ENCODE measurements at places on chromosomes 7 and 10.

DNA sequence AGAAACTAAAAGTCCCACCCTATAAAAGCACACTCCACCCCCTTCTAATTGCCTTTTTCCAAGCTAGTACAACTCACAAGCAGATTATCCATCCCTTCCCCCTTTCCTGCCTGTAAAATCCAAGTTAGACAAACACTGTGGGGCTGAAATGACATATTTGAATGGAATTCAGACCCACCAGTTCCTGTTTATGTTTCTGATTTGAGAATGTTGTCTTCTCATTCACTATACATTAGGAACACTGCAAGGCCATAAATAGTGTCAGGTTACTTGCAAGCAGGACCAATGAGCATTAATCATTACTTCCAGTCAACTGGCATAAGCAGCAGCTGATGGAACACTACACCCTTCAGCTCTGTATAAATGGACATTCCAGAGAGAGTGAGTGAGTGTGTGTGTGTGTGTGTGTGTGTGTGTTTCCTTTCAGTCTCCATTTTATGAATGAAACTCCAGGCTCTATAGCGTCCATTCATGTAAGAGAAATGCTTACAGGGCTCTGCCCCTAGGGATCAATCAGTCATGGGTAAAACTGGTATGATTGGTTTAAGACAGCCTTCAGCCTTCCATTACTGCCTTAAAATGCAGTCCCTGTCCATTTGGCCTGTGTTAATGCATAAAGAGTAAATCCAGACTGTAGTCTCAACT lies 69.3 kb downstream of the ETV1 start:
- no peak for DNase-seq

DNA sequence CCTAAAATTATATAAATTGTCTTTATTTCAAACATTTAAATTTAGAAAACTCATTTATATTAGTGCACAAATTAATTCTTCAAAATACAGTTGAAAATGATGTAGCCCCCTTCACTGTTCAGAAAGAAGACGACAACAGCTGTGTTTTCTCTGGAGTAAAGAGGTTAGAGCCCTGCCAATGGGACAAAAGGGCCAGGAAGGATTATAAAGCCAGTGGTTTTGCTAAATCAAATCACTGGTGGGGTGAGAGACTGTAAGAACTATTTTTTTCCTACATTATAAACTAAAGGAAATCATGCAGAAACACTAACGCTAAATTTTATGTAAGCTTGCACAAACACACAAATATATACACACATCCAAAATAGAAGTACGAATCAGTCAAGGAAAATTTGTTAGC lies 386.6 kb downstream of the PARD3 start:
- DNase-seq = no peak

GRCh38 chr7:232410-233248 lies 40.3 kb downstream of the FAM20C start:
- DNase-seq = no peak

DNA sequence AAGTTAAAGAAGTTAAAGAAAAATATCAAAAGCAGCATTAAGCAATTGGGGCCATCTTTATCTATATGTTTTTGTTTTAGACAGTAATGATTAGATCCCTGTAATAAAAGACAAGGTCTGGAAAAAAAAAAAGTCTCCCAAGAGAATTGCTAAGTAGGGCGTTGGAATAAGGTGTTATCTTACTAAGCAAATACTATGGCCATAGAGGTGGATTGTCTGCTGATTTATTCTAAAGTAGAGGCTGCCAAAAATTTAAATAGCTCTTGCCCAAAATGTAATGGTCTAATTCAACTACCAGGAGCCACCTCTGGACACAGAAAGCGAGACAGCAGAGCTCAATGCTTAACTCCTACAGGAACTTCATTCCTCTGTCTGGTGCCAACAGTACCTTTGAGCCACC lies 71.6 kb downstream of the HERPUD2 start:
- no peak for DNase-seq

DNA sequence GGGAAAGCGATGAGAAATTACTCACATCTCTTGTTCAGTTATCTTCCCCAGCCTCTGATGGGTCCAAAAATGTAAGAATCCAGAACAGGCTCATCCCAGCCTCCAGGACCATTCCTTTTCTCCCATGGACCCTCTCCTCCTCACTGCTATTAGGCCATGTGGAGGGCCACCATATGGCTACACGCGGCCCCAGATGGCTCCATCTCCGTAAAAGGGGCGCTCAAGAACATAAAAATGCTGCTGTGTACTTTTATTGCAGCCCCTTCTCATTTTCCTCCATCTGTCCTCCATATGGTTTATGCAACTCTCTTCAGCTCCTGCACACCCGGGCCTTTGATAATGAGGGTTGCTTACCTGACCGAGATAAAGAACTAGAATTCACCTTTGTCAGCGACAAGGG lies 166.2 kb downstream of the RAPGEF5 start:
- no peak for DNase-seq

- peak; percentile 90 for DNase-seq
Observed at GRCh38 chr10:125057158-125058001, 103.0 kb downstream of the CTBP2 start.

DNA sequence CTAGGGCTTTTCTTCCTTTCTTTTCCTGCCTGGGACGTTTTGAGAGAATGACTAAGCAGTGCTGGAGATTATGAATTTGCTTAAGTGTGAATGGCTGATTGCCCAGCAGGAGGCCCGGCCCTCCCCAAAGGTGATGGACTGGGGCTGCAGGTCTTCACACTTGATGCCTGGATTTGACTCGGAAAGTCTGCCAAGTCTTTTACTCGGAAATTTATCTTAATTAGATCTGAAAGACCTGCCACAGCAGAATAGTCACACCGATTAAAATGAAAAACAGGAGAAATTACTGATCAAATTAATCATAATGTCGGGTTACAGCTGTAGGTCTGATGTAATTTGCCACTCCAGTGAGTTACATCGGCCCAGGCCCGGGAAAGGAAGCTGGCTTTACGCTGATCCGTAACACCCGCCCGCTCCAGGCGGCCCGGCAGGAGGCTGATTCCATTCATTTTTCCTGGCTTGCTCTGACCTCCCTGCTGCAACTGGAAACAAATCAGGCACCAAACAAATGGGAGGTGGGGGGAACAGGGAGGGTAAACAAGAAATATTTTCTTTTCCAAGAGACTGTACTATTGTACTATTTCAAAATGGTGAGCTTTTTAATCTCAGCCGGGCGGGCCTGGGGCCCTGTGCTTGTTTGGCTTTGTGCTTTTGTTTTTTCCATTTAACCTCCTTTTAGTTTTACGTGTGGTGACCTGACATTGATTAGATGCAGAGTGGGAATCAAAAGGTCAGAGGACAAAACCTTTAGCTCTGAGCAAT lies 212.4 kb upstream of the YAE1 start:
- no peak for DNase-seq

GRCh38 chr7:101363734-101364374 lies 1.2 kb downstream of the COL26A1 start:
- DNase-seq = peak; percentile 67
